ENCODE measurements at places on chromosomes 3 and 15.

DNA sequence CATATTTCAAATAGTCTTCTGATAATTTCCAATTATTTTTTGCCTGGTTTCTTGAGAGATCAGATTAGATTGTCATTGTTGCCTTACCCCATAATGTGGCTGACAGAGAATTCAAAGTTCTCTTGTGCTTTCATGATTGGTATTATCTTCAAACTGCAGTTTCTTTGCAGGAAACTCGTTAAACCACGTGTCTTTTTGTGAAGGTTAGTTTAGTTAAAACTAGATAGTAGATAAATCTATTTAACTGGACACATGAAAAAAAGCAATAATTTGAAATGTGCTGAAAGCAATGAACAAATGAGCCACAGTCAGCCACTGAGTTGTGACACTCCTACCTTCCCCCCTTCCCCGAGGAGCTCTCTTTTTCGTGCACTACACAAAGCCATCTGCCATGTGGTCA lies 327.5 kb upstream of the UMPS start:
- DNase-seq = no peak

GRCh38 chr15:51837792-51838251 lies 8.4 kb downstream of the TMOD3 start:
- no peak for DNase-seq

DNA sequence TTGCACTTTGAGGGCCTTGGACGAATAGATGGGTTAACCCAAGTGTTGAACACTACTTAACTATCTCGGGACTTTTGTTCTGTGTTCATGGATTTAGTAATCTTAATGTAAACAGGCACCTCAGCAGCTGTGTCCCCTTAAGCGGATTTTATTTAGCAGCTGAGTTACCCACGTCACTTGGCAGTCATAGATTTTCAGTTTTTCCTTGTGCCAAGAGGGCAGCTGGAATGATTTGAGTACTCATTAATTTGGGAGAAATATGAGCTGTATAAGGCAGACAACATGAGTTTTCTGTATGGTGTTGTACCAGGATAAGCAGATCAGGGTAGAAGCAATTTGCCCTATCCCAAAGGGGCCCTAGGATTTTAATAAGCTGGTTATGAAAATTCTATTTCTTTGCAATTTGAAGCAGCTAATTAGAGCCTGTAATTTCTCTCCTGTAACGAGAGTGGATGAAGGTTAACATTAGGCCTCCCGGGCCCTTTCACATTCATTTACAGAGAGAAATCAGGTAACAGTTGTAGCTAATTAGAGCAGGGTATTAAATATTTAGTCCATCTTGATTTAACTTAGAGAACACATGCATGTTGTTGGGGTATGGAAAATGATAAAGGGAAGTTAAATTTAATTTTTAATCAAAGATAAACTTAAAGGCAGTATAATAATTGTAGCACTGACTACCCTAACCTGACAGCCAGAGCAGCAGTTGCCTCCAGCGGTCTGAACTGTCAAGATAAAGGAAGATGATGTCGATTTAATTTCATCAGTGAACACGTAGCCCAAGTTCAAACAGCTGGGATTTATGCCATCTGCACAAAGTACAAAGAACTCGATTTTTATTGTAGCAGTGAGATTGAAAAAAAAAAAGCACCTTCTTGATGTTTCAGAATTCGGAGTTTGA lies 194.5 kb downstream of the LRTM1 start:
- DNase-seq = no peak

DNA sequence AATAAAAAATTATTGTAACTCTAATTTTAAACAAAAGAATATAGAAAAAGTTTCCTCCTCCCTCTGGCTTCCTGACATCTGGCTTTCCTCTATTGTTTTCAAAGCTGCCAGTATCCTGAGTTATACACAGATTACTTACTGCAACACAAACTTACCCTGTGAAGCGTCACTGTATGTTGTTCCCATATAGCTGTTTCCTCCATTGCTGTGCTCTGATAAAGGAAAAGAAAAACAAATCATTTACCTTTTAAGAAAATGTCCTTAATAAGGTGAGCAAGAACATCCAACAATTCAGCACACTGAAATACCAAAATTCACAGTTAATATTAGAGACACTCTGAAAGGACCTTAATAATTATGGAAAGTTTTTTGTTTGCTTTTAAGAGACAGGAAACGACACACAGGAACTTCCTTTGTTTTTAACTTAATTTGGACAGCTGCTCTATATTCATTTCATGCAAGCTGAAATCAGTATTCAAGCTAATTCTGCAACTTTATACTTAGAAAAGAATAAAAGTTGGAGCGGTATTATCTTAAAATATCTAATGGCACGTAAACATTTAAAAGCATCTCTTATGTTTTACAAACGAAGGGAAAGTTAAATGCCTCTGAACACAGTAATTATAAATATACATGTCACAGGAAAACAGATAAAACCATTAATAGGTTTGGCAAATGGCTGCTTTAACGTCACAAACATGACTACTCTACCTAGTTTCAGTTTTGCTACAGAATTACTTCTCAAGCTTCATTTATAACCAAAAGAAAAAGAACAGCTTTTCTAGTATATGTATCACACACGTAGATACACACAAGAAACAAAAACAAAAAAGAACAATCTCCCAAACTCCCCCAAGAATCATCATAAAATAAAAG lies 21.5 kb downstream of the TJP1 start:
- no peak for DNase-seq

DNA sequence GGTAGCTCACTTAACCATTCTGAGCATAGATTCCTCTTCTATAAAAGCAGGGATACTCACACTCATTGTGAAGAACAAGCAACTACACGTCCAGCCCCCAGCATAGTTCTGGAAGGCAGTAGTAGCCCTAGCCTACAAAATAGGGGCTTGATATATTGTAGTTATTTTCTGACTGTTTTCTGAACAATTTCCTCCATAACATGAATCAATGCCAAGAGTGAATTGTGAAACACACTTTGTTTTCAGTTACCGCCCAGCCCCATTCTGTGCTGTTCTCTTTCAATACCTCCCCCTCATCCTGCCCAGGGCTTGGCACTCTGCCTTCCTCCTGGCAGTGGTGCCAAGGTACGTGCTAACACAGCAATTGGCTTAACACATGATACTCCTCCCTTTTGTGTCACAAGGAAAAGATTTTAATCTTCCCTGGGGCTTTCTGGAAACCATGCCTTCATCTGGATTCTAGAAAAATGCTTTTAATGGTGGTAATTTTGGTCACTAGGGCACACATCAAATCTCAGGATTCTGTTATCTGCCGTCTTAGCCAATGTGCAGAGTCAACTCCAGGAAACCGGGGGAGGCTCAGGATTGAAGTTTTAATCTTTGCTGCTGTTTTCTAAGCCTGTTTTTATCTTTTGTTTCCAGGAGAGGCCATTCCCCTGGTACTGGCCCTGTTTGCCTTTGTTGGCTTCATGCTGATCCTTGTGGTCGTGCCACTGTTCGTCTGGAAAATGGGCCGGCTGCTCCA lies 37.2 kb downstream of the IL20RB start:
- DNase-seq = no peak

- no peak for DNase-seq
Measured at GRCh38 chr3:85258819-85259218, 300.0 kb downstream of the CADM2 start.

DNA sequence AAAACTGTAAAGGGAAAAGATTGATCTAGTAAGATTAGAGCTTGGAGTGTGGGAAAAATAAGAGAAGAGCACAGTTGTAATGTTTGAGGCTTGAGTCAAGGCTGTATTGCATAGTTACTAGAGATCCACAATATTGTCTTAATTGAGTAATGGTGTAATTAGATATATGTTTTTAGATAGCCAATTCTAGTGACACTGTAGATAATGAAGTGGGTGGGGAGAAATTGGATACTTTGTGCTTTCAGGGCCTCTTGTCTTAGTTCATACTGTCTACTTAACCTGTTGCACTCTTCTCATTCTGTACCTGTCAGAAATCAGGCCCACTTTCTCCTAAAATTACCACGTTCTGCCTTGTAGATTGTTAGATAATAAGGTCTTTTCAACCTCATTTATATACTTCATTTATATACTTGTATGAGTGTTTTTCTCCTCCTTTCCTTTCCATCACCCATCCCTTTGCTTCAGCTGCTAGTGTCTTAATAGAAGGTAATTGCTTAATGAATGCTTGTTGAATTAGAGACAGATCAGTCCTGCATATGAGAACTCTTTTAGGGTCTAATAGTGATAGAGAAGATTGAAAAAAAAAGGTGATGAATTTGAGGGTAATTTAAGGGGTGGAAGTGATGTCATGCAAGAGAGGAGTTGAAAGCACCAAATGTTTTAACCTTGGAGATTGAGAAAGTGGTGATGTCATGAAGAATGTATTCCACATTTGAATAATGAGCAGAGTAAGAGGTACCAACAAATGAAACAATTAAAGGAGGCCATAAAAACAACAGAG lies 32.0 kb downstream of the PIK3CA start:
- DNase-seq = no peak

DNA sequence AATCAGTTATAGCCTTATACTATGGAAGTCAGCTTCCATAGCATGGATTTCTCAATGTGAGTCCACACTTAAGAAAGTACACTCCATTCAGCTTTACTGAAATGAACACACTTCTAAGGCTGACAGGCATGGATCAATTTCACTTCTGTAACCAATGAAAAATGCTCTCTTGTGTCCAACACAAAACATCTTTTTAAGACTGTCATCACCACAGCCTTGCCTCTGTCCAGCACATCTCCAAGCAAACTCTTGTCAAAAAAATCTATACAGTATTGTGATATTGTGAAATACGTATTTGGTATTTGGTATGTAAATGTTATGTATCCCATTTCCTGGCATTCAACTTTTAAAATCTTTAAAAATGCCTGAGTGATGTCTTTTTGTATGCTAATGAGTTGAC lies 208.7 kb downstream of the RAP2B start:
- DNase-seq = no peak

- DNase-seq = no peak
Measured at GRCh38 chr3:177108648-177109047, 88.6 kb downstream of the TBL1XR1 start.

GRCh38 chr3:31962801-31963205 lies 18.3 kb downstream of the OSBPL10 start:
- no peak for DNase-seq

- DNase-seq = no peak
Measured at GRCh38 chr3:50708620-50709019, 33.9 kb downstream of the DOCK3 start.

DNA sequence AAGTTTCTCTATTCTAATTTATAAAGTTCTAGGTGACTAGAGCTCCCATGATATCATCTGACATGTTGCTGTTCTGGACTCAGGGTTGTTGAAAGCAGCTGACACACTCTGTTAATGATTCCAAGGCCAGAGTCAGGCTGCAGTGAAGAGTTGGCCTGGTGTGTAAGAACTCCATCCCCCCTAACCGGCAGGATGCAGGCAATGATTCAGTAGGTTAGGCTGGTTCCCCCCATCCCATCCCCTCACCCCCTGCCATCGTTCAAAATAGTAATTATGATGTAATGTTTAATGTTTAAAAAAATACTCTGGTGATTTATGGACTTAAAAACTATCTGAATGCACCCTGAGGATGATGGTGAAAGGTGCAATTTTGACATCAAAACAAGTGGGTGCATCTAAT lies 4.6 kb upstream of the TRIM71 start:
- no peak for DNase-seq

DNA sequence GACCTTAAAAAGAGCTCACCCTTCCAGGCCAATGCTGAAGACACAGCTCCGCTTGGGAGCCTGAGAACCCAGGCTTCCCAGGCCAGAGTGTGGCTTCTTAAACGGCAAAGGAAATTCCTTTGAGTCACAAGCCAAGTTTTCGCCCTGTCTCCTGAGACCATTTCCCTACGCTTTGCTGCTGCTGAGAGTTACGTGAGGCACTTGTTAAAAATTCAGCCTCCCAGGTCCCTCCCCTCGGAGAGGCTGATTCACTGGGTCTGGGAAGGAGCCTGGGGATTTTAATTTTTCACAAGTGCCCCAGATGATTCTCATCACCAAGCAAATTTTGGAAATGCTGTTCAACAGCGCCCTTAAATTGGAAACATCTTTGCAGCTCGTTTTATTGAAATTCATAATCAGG lies 25.5 kb downstream of the RLBP1 start:
- DNase-seq = no peak

GRCh38 chr15:40702077-40702476 lies 7.1 kb downstream of the RAD51 start:
- no peak for DNase-seq

- no peak for DNase-seq
Measured at GRCh38 chr3:190695994-190696393, 166.5 kb downstream of the GMNC start.

- no peak for DNase-seq
Measured at GRCh38 chr15:40366457-40367370, 8.7 kb downstream of the DISP2 start.

DNA sequence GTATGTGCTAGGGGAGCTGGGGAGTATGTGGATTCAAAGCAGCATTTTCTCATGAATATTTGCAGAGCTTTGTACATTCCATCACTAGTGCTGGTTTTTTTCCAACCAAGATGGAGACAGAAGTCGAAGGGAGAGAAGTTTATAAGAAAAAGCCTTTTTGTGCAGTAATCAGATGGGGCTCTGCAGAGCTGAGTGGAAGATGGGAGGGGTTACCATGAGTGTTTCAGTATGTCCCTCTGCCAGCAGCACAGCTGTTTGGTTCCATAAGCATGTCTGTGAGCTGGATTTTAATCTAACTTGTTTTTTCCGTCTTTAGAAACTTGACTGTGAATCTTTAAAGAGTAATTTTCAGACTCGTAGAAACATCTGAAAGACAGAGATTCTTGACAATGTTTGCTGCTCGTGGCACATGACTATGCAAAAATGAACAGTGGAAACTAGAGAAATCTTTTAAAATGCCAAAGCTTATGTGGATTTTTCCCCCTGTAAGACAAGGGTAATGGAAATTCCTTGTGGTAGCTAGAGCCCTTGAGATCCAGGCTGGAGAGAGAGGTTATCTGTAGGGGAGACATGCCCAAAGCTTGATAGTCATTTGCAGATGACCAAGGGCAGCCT lies 20.3 kb downstream of the STARD9 start:
- DNase-seq = no peak

DNA sequence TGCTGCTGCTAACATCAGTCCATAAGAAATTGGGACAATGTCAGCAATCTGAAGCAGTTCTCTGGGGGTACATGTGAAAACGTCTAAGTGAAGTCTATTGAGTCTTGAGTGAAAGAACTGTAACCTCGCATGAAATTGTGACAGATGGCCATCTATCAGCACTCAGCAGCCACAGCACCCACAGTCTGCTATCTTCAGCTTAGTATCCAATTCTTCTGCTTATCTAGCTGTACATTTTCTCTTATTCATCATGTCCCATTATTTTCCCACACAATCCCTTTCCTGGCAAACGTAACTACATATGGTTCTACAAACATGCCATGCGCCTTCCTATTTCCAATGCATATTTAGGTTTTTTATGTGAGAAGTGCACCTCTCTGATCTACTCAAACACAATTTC lies 629.7 kb downstream of the NTRK3 start:
- no peak for DNase-seq
